Urothelium cell line (cell line): ENCODE measurements at places on chromosomes 12 and 14.

GRCh38 chr14:23644195-23644918 lies 8.2 kb downstream of the DHRS2 start:
- no peak for DNase-seq

- DNase-seq = no peak
Observed at GRCh38 chr12:5507944-5508343, 76.0 kb downstream of the NTF3 start.

- no peak for DNase-seq
Observed at GRCh38 chr12:76375470-76375869, 27.3 kb upstream of the BBS10 start.

- DNase-seq = no peak
Observed at GRCh38 chr14:89866458-89866857, 88.1 kb downstream of the EFCAB11 start.

DNA sequence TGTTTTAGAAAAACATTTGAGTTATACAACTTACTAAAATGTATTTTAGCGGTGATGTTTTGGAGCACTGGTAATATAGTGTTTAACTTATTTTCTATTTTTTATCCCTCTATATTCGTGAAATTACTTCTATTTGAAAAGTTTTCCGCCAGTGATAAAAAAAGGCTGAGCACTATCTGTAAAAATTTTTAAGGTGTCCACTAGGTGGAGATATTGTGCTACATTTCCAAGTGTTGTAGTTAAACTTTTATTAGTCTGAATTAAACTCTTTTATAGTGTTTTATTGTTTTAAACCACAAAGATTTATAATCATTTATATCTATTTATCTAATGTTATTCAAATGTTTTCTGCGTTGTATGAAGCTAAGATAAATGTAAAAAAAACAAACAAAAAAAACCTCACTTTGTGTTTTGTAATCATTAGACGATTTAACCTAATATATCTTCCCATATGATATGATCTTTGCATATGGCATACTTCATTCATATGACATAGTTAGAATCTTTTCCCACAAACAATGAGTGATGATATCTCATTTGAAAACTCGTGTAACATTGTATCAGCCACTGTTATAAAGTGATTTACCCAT lies 11.8 kb downstream of the ALG10B start:
- DNase-seq = no peak

GRCh38 chr14:30994681-30995620 lies 30.5 kb upstream of the AP4S1 start:
- no peak for DNase-seq

DNA sequence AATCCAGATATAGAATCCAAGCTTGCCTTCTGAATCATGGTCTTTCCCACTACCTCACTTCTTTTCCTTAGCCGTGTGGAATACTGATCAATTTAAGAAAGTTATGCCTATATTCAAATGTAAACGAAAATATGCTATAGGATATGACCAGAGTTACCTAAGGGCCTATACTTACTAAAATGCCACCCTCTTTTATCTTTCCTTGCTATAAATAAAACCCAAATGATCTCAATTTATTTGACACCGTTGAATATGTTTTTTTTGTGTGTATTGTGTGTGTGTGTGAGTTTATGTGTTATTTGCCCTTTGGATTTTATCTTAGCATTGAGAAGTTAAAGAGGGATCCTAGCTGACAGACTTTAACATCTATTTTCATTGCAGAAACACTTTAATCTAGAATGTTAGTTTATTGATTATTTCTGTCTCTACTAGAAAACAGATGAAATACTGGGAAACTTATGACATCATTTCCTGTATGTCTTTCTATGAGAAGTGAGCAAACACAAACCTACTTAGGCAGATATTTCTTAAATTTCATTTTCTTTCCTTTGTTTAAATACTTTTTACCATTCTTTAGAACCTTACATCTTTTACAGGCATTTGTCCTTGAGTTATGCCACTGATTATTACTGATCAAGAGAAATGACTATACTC lies 2.0 kb upstream of the TAS2R9 start:
- no peak for DNase-seq

DNA sequence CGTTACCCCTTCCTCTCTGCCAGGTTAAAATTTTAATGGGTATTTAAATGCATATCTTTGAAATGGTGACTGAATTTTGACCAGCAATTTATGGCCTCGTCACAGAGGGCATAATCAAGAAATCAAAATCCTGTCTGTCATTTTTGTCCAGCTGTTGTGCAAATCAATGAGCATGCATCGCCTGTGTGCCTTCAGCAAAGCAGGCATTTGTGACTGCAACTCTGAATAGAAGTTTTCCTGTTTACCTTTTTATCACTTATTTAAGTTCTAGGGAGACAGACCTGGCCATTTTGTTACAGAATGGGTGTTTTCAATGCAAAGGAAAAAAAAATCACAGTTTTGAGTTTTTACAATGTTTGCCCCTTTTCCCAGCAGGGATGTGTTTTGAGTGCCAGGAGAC lies 107.4 kb downstream of the PPM1A start:
- no peak for DNase-seq

DNA sequence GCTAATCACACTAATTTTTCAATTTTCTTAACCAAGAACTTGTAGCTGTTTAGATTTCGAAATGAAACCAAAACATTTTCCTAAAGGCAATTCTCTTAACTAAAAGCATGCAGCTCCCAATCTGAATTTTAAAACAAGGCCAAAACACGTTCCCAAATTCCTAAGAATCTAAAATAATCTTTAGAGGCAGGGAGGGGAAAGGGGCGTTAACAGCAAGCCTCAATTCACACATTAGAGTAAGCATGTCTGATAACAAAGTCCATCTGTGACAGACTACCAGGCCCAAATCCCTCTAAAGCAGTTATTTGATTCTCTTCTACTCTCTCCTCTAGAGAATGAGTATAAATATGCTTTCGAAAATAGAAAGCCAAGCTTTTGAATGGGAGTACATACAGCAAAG lies 754 bp downstream of the ATG14 start:
- DNase-seq = no peak

- DNase-seq = no peak
Observed at GRCh38 chr12:108374596-108375320, 35.6 kb upstream of the CMKLR1 start.

GRCh38 chr14:105269405-105269804 lies 21.1 kb downstream of the BTBD6 start:
- DNase-seq = no peak

GRCh38 chr12:4261655-4262054 lies 11.9 kb upstream of the CCND2 start:
- DNase-seq = no peak

DNA sequence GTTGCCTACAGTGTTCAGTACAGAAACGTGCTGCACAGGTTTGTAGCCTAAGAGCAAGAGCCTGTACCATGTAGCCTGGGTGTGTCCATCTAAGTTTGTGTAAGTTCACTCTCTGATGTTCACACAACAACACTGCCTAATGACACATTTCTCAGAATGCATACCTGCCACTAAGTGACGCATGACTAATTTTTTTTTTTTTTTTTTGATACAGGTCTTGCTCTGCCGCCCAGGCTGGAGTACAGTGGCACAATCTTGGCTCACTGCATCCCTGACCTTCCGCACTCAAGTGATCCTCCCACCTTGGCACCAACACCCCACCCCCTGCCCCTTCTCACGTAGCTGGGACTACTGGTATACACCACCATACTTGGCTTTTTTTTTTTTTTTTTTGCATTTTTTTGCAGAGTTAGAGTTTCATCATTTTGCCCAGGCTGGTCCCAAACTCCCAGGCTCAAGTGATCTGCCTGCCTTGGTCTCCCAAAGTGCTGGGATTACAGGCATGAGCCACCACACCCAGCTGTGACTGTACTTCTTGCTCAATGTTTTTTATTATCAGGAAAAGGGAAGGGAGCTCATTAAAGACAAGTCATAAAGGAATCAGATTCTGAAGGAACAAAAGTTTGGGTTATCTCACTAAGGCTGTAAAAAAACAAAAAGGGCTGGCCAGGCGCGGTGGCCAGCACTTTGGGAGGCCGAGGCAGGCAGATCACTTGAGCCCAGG lies 10.0 kb upstream of the CDC42BPB start:
- no peak for DNase-seq

- no peak for DNase-seq
Observed at GRCh38 chr14:36986407-36986806, 186.0 kb downstream of the SLC25A21 start.

GRCh38 chr12:62621101-62621638 lies 154.5 kb downstream of the MON2 start:
- no peak for DNase-seq

- DNase-seq = no peak
Observed at GRCh38 chr12:64082866-64083268, 139.2 kb downstream of the KICS2 start.

GRCh38 chr12:68040450-68041075 lies 51.3 kb downstream of the IFNG-AS1 start:
- DNase-seq = peak; percentile 63

DNA sequence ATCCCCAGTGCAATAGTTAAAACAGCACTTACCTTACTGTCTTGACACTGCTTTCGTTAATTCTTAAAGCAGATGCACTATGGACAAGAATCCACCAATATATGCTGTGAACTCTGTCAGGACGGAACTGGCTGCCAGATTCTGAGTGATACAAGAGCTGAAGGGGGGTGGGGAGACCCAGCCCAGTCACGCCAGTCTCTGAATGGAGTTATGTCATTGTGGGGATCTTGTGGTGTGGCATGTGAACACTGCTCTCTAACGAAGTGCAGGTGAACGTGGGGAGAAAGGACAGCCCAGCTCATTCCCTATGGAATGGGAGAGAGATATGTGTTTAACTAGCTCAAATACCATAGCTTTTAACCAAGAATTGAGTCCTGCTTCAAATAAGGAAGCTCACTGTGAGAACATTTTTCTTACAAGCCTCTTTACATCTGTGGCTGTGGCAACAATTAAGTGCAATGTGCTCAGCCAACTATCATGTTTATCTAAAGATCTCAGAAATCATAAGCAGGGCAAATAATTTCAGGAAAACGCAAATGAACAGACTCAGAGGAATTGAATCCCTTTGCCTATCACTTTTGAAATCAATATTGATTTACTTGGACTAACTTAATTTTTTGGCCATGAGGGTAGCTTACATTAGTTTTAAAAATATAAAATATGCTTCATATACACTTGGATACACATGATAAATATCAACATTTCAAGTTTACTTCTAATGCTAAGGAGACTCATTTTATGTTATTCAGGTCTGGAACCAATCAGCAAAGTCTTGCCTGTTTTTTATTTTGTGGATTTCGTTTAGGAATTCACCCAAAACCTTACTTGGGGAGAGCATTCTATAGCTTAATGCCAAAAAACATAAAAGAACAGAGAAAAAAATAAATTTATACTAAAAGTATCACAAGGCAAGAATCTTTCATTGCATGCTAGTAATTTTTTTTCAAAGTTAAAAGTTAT lies at the start of gene LUM:
Gene LUM (minus strand): TSS at position 129 of the 960 bp plus-strand sequence. CDS start 2,515 bp downstream, outside the sequence.
- DNase-seq = peak; percentile 38

DNA sequence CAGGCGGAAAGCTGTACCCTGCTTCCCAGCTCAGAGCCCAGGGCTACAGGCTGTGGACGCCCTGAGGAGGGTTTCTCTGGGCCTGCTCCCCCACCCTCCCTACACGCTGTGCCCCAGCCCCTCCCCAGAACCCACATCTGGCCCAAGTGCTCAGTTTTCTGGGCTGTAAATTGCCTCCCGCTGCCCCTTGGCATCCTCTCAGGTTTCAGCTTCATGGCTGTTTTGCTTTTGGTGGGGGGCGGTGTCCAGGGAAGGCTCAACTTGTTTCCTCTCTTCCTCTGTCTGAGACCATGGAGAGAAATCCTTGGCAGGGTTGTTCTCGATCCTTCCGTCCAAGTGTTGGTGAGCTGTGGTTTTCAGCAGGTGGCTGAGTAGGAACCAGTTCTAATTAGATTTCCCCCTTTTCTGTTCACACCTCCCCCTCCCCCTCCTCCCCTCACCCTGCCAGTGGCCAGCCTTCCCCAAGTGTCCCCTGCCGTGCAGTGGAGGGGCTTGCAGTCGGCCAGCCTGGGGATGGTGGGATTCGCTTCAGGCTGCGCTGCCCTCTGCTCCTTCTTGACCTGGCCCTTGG lies 61.8 kb downstream of the TSPAN9 start:
- no peak for DNase-seq

- no peak for DNase-seq
Observed at GRCh38 chr12:68675101-68675842, 11.5 kb upstream of the NUP107 start.

DNA sequence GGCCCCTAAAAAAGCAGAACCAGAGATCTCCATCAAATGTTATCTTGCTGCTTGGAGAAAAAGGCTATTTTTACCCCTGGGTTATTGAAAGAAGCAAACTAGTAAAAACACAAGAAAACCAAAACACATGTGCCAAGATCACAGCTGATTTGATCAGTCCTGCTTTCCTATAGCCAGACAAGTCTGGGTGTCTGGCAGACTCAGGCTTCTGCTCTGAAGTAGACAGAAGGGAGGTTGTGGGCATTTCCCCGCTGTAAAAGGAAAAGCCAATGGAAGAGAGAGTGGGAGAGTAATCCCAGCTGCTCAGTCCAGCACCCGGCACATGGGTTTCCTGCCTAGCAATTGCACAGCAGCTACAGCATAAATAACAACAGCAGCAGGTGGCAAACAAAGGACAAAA lies 177.9 kb downstream of the PHLDA1 start:
- DNase-seq = no peak

DNA sequence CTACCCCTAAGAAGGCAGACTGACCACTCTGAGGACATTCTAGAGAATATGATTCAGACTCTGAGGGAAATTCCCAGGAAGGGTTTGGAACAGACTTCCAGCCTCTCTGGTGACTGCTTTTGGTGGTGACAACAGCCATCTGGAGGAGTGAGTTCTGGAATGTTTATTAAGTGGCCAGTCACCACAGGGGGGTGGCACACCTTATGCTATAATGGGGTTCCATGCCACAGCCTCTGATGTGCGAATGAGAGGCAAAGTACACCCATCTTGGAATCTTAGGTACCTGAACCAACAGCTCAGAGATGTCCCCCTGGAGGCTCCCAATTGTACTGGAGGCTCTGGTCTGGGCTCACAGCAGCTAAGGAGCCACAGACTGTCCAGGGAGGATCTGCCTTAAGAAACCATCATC lies 9.5 kb upstream of the TINF2 start:
- no peak for DNase-seq

DNA sequence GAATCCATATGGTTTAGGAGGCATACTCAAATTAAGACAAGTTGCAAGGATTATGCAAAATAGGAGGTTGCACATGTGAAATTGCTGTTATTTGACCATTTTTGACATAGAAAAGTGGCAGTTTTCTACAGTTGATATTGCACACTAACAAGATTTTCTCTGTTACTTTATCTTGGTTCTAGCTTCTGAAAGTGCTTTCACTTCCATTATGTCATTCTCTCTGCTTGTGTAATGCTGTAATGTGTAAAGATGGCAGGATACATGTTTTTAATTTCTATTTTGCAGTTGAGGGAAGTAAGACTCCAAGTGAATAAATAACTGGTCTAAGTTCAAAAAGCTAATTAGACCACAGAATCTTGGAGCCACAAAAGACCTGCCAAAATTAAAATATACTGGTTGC lies 60.6 kb downstream of the MYRFL start:
- DNase-seq = no peak
